Esophagus squamous epithelium (tissue), 5 donors: ENCODE measurements at places on chromosomes 3 and 15.

DNA sequence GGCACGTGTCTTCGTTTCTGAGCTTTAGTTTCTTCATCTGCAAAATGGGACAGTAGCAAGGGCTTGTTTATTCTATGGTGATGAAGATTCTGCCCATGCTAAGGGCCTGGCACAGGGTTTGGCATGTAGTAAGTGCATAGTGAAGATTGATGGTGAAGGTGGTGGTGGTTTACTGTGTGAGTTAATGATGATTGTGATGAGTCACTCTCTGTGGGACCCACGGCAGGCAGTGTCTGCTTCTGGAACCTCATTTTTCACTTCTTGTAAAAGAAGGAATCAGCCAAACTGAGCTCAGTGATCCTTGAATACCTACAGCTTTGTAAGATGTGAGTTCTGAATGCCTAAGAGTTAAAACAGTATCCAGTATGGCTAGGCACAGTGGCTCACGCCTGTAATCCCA lies 86.2 kb upstream of the LRTM1 start:
- DNase-seq: no peak

DNA sequence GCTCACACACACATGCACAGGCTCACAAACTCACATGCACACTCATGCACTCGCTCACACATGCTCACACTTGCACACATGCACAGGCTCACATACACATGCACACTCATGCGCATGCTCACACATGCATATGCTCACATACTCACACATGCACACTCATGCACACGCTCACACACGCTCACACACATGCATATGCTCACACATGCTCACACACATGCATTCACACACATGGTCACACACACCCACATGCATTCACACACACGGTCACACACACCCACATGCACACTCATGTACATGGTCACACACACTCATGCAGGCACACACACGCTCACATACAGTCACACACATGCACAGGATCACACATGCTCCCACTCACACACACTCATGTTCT lies 132.8 kb upstream of the SMAD3 start:
- no peak for DNase-seq

DNA sequence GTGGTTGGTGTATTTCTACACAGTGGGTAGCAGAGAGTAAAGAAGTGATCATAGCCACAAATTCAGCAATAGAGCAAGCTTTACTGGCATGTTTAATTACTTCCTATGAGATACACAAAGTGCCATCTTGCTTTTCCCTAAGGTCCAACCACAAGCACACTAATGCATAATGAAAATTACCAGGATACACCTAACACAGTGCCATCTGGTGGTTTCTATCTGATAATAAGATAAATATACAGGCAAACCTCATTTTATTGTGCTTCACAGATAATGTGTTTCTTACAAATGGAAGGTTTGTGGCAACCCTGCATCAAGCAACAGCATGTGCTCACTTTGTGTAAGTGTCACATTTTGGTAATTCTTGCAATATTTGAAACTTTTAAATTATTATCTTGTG lies 223.0 kb downstream of the NSUN3 start:
- no peak for DNase-seq

DNA sequence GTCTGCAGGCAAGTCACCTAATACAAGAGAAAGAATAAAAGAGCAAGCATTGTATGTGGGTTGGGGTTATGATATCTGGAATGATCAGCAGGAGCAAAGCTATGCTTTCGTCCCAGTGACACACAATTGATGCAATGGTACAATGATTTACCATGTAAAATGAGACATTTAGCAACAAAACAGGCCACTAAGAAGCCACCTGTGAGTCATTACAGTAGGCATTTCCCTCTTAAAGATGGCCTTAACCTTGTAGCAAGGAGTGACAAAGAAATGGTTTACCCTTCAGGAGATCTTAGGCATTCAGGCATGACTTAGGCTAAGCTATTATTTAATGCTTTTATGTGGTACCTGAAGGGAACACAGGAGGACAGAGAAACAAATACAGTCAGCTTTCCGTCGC lies 373.3 kb upstream of the RBMS3 start:
- no peak for DNase-seq

GRCh38 chr3:78894787-78895186 lies 873.0 kb downstream of the ROBO1 start:
- no peak for DNase-seq

- no peak for DNase-seq
These were observed 14.2 kb upstream of the ANKDD1A start for GRCh38 chr15:64897345-64897985.

DNA sequence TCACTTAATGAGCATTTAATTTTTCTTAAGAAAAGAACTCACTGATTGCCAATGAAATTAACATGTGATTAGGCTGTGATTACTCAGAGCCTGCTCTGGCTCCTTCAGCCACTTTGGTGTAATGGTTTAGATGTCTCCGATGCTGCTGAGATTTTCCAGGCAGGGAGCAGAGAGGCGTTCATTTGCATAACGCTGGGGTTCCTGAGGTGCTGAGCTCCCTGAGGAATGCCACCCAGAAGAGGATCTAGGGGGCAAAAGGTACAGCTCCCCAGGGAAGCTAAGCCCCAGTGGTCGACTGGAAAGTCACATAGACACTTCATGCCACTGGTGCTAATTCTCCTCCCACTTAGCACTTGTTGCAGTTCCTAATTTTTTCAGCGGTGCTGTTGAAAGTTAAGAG lies 119.5 kb downstream of the USP13 start:
- no peak for DNase-seq

GRCh38 chr3:12759693-12760565 lies 870 bp upstream of the TMEM40 start:
- DNase-seq: no peak

- DNase-seq: no peak
These were observed 21.5 kb upstream of the MTHFS start for GRCh38 chr15:79918278-79918677.

GRCh38 chr15:38084289-38084688 lies 149.8 kb downstream of the TMCO5A start:
- DNase-seq: no peak
